Astrocyte of the cerebellum (primary cell): ENCODE measurements at places on chromosomes 12 and 14.

GRCh38 chr14:85319998-85320630 lies 209.8 kb upstream of the FLRT2 start:
- DNase-seq, result no peak

DNA sequence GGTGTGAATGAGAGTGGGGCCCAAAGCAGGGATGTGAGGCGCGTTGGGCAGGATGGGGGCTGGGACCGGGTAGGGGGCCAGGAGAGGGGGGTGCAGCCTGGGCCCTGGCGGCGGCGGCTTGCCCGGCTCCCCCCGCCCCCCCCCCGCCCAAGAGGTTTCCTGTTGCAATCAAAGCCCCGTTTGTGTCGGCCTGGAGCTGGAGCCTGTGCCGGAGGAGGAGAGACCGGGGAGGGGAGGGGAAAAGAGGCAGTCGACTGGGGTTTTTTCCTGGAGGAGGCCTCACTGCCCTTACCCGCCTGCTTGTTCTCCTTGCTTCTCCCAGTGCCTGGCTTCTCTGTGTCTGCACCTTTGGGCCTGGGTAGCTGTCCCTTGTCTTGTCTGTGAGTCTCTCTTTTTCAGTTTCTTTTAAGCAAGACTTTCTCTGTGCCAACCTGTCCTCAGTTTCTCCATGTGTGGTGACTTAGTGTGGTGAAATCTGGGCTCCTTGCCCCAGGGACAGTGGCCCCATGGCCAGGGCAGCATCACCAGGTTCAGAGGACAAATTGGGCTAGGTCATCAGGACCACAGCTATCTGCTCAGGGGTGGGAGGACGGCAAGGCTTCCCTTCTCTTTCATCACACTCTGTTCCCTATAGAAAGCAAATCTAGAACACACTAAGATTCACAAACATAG lies 8.5 kb downstream of the RARG start:
- DNase-seq, result no peak

DNA sequence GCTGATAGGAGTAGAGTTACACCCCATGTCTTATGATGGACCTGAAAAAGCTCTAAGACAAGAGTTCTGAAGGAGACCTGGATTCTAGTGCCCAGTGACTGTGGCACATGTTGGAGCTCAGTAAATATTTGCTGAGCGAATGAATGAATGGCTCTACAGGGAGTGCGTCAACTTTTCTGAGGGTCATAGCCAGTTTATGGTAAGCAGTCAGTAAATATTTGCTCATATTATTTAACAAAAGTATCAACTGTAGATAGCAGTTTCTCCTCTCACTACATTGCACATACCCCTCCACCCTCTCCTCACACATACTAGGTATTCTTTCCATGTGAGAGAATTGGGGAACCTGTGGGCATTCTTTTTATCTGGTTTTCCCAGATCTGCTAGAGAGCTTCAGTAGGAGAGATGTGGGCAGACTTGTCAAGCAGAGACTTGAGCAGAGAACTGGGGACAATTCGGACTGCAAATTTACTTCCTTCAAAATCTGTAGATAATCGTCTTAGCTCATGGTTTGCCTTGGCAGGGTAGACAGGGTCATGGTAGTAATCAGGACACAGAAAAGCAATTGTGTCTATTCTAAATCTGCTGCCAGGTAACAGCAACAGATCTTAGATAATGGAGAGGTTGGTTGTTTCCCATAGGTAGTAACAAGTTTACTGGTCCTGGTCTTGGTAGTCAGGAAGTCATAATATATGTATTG lies 5.7 kb downstream of the SLC4A8 start:
- DNase-seq, result no peak

DNA sequence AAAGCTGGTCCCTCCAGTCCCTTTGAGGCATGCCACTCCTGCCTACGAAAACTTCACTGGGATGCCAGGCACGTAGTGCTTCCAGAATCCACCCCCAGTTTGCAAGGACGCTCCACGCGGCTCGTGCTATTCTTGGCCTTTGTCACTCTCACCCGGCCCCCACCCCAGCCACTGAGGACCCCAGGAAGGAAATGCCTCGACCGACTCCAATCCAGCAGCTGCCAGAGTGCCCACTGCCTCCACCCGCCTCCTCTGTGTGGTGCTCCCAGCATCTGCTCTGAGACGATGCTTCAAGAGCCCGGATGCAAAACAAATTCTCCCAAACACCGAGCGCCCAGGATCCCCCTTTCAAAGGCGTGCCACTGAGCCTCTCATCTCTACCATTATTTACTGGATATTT lies 123.9 kb downstream of the RFLNA start:
- DNase-seq, result no peak

GRCh38 chr12:3989218-3989550 lies 116.0 kb upstream of the PARP11 start:
- DNase-seq, result no peak

DNA sequence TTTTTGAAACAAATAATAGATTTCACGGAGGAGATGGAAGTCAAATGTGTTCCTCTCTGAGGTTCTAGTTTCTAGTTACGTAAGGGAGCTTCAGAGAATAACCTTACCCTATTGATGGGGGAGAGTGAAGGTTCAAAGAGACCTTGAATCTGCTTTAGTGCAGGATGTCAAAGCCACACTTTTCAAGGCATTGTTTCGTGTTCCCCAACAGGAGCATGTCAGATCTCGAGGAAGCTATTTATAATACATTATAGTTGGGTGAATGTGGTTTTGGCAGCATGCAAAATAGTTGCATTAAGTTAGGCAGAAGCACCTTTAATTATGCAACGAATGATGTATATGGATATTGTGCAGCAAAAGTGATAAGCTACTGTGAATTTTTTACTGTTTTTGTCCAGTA lies 614.9 kb downstream of the SLC16A7 start:
- no peak for DNase-seq
